ENCODE measurements at places on chromosomes 2 and 18.
A peak's percentile ranks its signal among the peaks of the same experiment; 100 is the strongest.

- DNase-seq = no peak
These were observed 14.0 kb upstream of the REG3G start for GRCh38 chr2:79011496-79011895.

- no peak for DNase-seq
These were observed 24.8 kb downstream of the CYTIP start for GRCh38 chr2:157419031-157419575.

GRCh38 chr18:79452991-79453645 lies 57.4 kb downstream of the NFATC1 start:
- DNase-seq = no peak

DNA sequence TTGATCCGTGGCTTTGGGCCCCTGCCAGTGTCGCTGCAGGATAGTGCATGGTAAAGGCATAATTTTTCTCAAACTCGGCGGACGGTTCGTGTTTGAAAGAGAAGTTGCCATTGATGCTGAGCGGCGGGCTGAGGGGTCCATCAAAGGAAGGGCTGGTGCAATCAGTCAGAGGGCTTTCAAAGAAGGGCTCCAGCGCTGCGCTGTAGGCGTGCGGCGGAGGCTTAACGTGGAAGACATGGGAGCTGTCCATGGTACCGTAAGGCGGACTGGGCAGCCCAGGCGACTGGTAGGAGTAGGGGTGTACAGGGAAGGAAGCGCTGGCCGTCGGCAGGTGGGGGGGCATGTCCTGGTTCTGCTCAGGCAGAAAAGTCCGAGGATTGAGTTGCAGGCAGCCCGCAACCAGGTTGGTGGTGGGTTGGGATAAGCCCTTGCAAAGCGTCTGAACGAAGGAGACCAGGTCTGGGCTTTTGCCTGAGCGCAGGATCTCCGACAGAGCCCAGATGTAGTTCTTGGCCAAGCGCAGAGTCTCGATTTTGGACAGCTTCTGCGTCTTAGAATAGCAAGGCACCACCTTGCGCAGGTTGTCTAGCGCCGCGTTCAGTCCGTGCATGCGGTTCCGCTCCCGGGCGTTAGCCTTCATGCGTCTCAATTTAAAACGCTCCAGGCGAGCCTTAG lies 2.3 kb downstream of the NEUROD1 start:
- peak; percentile 62 for DNase-seq

- no peak for DNase-seq
These were observed 562 bp upstream of the MFSD2B start for GRCh38 chr2:24009367-24009679.

GRCh38 chr18:42011053-42011452 lies 56.0 kb downstream of the PIK3C3 start:
- DNase-seq = no peak

GRCh38 chr2:235721625-235722024 lies 227.8 kb downstream of the AGAP1 start:
- no peak for DNase-seq

GRCh38 chr2:168087401-168087800 lies 160.0 kb downstream of the STK39 start:
- DNase-seq = no peak

GRCh38 chr2:235811446-235812184 lies 317.8 kb downstream of the AGAP1 start:
- DNase-seq = no peak

DNA sequence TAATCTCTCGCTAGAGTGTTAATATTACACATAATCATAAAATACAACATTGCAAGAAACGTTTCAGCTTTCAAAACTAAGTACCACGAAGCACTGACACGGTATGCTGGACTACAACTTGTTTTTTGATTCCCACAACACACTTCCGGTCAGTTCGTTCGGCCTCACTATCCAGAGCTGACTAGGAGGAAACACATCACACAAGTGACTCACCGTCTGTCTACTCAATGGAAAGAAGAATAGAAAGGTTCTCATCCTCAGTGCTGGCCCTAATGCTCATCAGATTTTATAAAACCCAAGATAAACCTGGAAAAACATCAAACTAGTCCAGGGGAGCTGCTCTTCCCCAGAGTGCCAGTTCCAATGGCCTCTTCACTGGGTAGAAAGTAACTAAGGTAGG lies 42.9 kb downstream of the ZNF385B start:
- DNase-seq = no peak

GRCh38 chr2:121372721-121373353 lies 87.8 kb upstream of the TFCP2L1 start:
- DNase-seq = no peak

- DNase-seq = no peak
These were observed 107.5 kb upstream of the CELF4 start for GRCh38 chr18:37672932-37673595.

DNA sequence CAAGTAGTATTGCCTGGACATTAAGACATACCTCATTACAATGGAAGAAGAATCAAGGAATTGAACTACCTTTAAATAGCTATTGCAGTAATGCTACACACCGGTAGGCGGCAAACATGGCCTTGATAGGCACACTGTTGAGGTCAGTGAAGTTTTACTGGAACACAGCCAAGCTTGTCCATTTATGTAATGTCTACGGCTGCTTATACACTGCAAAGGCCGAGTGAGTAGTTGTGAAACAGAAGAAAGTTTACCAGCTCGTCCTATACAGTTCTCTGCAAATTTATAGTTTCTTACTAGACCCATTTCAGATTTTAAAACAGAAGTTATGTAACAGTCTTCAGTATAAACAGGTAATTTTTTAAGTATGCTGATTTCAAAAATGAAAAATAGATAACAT lies 38.8 kb downstream of the PPP4R1 start:
- peak; percentile 86 for DNase-seq

DNA sequence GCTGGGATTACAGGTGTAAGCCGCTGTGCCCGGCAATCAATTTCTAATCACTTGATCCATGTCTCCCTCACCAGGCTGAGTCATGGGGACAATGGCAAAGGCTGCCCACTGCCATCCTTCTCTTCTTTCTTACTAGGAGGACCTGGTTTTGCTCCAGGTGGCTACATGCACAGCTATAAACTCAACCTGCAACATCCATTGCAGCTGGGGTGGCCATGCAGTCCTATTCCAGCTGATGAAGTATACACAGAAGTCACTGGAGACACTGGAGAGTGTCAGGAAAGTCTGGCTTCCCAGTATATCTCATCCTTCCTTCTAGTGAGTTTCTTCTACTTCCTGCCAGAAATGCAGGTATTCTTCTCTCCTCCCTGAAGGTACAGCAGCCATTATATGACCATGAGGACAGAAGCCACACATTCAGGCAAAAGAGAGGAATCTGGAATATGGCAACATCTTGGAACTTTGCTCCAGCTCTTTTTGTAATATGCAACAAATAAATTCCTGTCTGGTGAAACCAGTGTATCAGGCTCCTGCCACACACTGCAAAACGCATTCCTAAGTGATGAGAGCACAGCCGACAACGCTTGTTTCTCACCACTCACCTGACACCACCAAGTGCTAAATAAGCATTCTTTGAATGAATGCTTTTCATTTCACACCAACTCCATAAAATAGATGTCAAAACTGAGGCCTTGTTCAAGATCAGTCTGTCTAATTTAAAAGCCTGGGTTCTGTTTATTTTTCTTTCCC lies 32.3 kb downstream of the SCTR start:
- DNase-seq = peak; percentile 41

DNA sequence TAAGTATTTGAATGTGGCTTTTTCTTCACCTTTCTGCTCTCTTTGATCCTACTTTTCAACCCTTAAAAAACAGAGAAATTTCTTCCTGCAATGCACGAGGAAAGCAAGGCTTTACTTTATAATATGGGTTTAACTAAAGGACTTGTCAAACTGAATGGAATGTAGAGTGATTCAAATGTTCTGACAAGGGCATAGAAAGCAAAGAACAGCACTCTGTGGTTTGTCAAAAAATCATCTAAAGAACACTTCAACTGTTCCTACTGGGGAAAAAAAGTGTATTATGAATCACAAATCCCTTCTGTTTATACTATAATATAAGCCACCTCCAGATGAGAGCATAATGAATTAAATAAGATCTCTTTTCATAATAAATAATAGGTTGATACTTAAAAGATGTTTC lies 45.0 kb upstream of the RIT2 start:
- DNase-seq = no peak

DNA sequence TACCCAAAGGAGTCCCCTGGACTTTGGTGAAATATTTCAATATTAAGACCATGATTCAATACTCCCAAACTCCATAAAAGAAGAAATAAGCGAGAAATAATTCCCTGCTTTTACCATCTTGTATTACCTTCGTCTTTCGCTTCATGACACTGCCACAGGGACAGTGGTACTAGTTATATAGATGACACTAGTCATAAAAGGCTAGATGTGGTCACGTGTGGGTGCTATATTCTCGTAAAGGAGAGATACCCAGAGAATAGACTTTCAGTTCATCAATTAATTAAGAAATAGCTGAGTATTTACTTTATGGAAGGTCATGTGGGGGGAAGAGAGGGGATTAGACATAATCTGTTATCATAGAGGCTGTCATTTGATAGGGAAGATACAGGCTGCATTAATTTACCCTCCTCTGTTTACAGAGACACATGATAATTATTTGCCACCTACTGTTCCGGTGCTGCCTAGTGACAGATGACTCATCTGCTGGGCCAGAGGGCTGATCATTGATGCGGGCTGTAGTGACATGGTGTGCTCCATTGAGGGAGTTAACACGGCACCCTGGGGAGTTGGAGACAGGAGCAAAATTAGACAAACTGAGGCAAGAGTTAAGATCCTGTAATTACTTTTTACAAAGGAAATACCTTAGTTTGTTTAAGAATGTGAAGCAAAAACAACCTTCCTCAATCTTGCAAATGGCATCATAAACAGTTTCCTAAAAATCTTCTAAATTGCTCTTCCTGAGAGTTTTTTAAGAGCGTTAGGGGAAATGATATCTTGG lies 78.2 kb upstream of the ITGB6 start:
- DNase-seq = no peak

GRCh38 chr2:9538000-9538507 lies 17.6 kb downstream of the ADAM17 start:
- DNase-seq = peak; percentile 93

- DNase-seq = no peak
These were observed 250.7 kb downstream of the RNF144A start for GRCh38 chr2:7167801-7168411.

- DNase-seq = no peak
These were observed 12.3 kb upstream of the NEU4 start for GRCh38 chr2:241796610-241797138.

DNA sequence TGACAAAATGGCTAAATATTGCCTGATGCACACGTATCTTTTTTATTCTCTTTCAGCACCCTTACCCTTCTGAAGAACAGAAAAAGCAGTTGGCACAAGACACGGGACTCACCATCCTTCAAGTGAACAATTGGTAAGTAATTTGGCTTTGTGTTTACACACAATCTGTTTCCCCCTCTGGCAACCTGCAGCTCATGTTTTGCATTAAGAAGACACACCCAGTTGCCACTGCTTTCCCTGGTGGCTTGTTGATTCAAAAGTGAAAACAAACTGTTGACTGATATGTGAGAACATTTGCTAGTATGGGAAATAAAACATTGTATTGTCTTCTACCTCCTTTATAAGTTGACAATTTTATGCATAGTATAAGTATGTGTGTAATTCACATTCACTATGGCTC lies 113.0 kb downstream of the MEIS1 start:
- no peak for DNase-seq

GRCh38 chr2:144198116-144198515 lies 321.8 kb downstream of the ZEB2 start:
- DNase-seq = peak; percentile 45

DNA sequence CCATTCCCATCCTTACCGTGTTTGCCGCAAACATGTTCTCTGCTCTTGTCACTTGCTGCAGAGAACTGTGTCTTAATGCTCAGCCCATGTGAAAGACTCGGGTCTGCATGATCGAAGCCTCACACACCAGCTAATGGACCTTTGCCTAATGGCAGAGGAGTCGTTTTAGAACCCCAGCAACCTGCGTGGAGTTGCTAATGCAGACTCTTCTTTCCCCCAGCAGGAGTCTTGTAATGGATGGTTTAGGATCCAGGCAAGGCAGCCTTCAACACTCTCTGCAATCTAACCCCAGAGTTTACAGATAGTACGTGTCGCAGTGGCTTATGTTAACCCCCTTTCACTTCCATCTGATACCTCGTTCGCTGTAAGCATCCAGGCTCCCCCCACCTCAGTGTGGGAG lies 316.4 kb downstream of the AGAP1 start:
- DNase-seq = no peak

GRCh38 chr2:15792331-15792730 lies 148.0 kb upstream of the MYCN start:
- no peak for DNase-seq

DNA sequence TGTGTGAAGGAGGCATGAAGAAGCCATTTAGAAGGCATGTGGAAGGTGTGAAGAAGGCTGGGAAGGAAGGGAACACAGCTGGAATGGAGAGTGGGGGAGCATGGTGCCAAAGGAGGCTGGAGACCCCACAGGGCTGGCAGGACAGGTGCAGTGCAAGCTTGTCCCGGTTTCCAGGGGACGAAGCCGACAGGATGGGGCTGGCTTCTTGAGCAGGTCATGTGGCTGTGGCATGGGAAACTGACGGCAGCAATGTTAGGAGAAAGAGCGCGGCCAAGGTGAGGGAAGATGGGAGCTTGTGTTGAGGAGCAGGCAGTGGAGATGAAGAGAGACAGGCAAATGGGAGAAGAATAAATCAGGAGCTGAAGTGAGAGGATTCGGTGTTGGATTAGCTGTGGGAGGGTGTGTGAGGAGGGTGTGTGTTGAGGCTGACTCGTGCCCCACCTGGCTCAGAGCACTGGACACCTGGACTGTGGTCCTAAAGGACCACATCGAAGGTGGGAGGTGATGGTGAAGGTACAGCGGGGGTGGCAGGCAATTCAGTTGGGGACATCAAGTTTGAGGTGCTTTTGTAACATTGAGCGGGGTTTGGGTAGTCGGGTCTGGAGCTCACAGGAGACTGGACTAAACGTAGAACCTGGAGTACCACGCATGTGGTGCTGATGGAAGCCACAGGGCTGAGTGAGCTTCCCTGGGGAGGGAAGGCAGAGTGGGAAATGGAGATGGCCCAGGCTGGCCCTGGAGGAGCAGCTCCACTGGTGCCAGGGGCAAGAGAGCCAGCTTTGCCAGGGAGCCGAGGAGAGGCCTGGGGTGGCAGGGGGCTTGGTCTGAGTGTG lies 165.6 kb upstream of the HDAC4 start:
- DNase-seq = no peak

- DNase-seq = no peak
These were observed 3.6 kb upstream of the TTC21B start for GRCh38 chr2:165957030-165957675.

GRCh38 chr2:241068942-241069810 lies 32.9 kb downstream of the MTERF4 start:
- no peak for DNase-seq

- DNase-seq = no peak
These were observed 127.4 kb upstream of the OTX1 start for GRCh38 chr2:62923242-62923641.

Measured in fibroblast of gingiva (primary cell).